Activated naive CD4-positive, alpha-beta T cell treated with Interleukin-2 at 50 U/mL for 16 hours (primary cell): ENCODE measurements at places on chromosomes 12 and 14.

DNA sequence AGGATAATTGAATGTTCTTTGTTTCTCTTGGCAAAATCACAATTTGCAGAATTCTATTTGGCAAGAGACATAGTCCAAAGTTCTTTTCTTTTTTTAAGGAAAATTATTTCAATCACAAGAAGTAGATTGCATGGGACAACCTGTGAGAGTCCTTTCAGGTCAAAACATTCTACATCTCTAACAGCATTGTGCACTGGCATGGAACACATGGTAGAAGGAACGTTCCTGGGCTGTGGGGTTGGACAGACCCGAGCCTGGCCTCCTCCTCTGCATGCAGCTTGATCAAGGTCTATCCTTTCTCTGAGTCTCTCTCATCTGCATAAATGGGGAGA is 88.6 kb upstream of the CPSF6 start:
- no peak for DNase-seq

DNA sequence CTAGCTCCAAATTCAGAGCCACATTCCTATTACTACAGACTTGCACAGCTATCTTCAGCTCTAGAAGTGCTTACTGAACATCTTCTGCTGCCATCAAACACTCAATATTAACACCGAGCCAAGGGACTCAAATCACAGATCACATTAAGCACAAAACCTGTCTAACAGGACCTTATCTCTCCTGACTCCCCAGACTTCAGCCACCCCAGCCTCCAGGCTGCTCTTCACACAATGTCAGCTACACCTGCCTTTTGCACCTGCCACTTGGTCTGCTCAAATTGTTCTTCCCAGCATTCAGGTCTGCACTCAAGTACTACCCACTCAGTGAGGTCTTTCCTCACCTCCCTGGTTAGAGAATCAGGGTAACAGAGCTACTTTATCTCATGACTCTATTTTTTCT is 57.1 kb downstream of the GALC start:
- no peak for DNase-seq

DNA sequence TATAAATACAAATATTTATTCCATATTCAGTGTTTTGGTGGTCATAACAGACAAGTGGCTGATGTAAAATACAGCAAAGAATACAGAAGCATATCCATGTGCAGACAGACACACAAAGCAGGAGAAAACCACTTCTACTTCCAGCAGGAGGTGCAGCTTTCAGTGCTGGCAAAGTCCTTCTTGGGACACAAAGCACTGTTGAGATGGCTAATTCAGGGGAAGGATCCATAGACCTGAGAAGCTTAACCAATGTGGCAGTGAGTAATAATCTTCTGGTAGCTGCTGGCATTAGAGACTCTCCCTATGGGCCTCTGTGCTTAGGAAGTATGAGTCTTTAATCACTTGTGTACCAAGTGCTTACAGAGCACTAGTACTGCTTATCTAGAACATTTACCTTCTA is 26.8 kb downstream of the AMN1 start:
- no peak for DNase-seq

DNA sequence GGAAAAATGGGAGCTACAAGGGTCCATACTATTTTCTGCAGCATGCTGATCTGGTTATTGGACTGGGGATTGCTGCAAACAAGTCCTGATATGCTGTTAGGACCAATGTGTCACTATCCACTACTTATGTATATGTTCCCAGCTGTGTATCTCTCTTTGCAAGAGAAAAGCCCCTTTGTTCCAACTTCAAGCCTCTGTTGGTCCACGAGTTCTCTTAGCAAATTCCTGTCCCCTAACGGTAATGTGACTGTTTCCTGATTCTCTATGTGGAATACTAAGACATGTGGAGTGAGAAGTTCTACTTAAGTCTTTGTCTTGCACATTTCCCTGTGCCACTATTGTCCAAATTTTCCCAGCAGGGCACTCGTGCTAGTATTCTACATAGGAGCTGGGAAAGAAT is 557.7 kb downstream of the FSCB start:
- DNase-seq = no peak

DNA sequence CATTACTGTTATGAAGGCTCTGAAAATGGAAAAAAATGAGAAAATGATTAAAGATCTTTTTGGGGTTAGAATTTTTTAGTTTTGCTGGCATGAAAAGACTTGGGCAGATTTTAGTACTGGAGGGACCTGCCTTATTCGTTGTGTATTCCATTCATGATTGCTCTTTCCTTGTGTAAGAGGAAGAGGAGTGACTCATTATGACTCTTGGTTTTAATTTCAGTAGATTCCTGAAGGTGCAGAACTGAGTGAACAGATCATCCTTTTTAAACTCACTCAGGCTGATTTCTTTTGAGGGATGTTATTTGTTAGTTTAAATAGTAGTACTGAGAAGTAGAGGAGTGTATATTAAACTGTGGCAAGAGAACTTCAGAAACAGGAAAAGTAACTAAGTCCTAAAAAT is 41.6 kb downstream of the AKAP6 start:
- DNase-seq = no peak
